Hepatic stellate cell (primary cell): ENCODE measurements at places on chromosomes 13 and 19.

- no peak for DNase-seq
These were observed 5.0 kb downstream of the KLK4 start for GRCh38 chr19:50906217-50906616.

DNA sequence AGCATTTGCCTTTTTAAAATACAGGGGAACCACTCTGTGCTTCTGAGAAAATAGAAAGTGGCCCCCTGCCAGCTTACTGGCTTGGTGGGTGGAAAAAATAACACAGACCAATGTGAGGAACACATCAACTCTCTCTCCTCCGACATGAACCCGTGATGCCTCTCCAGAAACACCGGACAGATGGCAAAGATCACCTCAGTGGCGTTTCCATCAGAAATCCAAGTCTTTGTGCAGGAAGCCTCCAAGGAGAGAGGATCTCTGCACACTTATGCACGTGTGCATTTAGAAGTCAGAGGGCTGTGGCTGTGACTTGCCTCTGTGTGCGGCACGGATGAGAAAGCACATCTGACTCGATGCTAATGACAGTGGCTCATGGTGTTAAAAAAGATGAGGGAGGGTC is 112.3 kb upstream of the KLF12 start:
- DNase-seq: no peak

- peak; percentile 76 for DNase-seq
These were observed 50.3 kb upstream of the SIN3B start for GRCh38 chr19:16778796-16779411.

DNA sequence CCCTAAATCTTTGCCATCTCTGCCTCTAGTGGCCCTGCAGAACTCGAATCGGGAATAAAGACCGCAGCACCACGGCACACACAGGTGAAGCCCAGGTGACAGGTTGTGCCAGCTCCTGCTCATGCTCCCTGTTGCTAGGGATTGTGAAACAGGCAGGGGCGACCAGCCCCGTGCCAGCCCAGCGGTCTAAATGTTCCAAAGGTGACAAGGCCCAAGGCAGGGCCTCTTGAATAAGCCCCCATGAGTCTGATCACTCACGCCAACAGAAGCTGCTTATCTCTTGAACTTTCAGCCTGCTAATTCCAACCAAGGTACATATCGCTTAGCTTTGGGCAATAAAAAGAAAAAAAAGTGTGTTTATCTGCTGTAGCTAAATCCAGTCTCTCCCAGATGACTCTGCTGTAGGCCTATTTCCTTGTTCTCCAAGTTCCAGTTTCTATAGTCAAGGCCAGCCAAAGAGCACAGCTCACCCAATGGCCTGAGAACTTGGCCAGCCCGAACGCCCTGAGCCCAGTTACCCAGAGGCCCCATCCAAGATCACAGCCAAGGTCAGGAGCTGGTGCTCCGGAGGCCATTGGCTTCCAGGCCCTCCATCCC is 191.1 kb upstream of the GPR12 start:
- DNase-seq: no peak

DNA sequence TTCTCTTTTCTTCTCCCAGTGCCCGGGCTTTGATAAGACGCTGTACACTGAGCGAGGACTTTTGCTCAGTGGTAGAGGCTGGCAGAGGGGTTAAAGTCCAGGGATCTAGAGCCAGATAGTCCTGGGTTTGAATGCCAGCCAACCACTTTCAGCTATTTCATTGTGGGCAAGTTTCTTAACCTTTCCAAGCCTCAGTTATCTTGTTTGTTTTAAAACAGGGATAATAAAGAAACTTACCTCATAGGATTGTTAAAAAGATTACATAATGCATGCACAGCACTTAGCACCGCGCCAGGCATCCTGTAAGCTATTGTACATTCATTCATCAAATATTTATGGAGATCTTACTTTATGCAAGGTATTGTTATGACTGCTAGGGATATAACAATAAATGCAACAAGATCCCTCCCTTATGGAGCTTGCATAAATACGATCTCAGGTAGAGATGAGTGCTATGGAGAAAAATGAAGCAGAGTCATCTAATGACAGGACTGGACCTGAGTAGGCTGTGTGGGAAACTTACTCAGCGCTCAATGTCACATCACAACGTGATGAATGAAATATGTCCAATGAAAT is 70.8 kb downstream of the LNX2 start:
- no peak for DNase-seq
